ENCODE measurements at places on chromosomes 1 and 21.
A peak's percentile ranks its signal among the peaks of the same experiment; 100 is the strongest.

GRCh38 chr1:186272486-186272885 lies 102.6 kb downstream of the TPR start:
- DNase-seq = no peak

DNA sequence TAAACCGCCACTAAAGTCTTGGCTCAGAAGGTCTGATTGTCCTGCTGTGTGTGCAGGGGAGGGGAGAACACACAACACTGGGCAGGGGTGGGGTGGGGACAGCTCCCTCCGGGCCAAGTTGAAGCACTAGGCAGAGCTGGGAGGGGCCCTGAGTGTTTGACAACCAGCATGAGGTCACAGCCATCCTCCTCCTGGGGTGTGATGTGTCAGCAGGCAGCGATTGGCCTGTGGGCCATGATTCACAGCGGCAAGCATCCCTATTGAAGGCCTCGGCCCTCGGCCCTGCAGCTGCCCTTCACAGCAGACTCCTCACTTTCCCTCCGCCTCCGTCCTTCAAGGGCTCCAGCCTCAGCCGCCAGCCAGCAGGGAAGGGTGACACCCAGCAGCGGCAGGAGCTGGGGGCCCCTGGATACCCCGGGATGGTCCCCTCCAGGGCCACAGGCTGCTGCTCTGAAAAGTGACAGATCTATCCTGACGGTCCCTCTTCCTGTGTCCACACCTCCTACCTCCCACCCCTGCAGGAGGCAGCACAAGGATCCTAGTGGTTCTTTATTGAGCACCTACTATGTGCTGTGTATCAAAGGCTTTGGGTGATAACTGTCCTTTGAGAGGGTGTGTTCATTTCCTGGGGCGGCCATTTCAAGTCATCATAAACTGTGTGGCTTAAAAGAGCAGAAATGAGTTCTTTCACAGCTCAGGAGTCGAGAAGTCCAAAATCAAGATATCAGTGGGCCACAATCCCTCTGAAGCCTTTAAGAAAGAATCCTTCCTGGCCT lies 66.0 kb upstream of the SLC25A33 start:
- no peak for DNase-seq

DNA sequence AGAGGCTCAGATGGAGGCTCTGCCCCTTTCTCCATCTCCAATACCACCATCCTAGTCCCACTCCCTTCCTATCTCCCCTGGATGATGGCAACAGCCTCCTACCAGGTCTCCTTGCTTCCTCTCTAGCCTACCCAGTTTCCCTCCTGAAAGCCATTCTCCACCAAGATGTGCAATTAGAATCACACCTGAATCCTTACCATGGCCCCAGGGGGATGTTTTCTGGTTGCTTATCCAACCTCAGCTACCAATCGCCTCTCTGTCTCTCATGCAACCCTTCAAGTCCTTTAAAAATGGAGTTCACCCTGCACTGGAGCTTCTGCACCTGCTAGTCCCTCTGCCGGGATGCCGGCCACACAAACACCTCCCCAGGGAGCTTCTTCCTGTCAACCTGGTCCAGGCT lies 2.9 kb downstream of the RCAN1 start:
- no peak for DNase-seq

- no peak for DNase-seq
These were observed 23.5 kb downstream of the ASB17 start for GRCh38 chr1:75908717-75909152.

DNA sequence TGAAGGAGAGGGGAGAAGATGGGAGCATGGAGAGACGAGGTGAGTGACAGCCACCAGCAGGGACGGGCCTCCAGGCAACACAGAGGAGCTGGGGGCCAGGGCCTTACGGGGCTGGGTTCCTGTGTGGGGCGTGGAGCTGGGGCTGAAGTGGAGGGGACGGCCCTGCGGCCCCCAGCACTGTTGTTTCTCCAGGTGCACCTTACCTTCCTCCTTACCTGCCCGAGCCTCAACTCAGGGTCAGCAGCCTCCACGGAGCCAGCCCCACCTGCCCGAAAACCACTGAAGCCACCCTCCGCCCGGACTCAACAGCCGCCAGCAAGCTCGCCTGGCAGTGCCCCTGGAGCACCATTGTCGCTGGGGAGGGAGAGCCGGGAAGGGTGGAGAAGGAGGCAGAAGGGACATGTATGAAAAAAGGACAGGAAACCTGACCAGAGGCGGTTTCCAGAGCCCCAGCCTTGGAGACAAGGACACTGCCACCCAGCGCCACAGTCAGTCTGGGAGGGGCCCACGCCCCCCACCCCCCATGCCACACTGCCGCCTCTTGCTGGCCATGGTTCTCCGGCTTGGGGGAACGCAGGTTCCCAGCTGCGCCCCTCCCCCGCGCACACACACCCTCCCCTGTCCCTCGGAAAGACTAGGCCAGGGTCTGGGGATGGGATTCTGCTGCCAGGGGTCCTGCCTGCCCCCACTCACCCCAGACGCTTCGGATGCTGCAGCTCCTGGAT lies 10.6 kb downstream of the PLA2G2F start:
- DNase-seq = no peak

DNA sequence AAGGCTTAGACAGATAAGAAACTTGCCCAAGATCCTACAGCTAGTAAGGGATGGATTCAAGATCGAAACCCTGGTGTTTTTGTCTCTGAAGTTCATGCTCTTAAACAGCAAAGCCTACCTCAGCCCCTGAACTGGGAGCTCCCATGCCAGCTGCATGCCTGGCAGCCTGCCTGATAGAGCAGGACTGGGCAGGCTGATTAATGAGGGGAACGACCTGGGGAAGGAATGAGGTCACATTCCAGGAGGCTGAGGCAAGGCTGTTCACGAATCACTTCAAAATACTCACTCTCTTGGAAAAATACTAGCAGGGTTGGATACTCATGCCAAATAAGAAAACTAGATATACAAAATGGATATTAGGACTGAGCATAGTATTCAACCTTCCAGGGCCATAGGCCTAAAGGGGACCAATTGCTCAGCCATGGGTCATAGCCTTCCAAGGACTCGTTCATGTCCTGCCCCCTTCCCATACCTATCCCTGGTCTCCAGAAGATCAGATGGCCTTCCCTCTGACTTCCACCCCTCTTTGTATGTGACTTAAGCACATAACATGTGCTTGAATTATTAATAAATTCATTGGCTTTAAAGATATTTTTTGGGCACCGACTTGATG lies 15.6 kb upstream of the TACSTD2 start:
- DNase-seq = no peak

DNA sequence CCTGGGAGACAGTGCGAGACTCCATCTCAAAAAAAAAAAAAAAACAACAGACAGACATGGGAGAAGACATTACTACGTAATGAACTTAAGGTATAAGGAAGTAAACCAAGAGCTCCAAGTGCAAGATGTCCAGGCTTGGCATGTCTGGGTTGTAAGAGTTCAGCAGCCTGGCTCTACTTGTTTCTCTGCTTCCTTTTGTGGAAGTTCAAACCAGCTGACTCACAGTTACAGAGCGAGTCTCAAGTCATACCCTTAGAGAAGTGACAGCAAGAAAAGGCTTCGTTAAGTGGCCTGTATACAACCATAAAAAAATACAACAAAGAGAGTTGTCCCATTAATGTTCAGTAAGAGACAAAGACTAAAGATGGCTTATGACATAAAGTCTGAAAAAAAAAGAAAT lies 1.3 kb downstream of the RIT1 start:
- no peak for DNase-seq

DNA sequence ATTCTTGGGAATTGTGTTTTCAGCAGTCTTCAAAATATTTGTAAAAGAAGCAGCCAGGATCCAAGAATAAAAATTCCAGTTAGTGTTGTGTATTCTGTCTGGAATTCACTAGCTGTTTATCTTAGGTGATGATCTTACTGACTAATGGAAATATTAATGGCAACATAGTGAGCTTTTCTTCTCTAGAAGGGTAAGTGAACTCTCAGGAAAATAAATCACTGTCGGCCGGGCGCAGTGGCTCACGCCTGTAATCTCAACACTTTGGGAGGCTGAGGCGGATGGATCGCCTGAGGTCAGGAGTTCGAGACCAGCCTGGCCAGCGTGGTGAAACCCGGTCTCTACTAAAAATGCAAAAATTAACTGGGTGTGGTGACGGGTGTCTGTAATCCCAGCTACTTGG lies 87.4 kb upstream of the KIF1B start:
- DNase-seq = no peak

- no peak for DNase-seq
These were observed 45.5 kb downstream of the GNG12 start for GRCh38 chr1:67787746-67788145.

DNA sequence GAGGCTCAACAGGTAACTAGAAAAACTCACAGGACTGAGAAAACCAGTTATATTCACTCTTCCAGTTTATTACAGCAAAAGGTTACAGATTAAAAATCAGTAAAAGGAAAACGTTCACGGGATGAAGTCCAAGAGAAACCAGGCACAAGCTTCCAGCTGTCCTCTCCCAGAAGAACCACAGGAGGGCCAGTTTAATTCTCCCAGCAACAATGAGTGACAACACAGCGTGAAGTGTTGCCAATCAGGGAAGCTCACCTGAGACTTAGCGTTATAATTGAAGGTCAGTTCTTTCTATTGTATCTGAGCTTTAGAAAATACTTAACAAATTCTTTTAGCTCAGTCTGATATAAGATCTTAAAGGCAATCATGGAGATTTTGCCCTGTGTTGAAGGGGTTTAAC lies 65.2 kb upstream of the TNR start:
- no peak for DNase-seq

DNA sequence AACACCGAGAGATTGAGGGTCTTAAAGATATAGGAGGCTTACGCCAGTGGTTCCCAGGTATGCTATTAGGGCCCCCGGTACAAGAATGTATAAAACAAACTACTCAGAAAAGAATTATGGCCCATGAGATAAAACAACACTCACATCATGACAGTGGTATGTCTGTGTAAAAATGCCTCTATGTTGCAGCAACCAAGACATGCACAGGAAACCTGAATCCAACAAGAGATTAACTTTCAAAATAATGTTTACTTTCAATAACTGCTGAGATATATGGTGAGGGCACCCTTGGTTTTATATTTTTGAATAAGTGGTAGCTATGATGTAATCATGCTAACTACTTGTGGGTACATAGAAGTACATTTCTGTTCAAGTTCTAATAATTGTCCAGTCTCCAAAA lies 74.9 kb downstream of the PUM1 start:
- DNase-seq = no peak

- no peak for DNase-seq
These were observed 190.4 kb upstream of the USP25 start for GRCh38 chr21:15539376-15539775.

DNA sequence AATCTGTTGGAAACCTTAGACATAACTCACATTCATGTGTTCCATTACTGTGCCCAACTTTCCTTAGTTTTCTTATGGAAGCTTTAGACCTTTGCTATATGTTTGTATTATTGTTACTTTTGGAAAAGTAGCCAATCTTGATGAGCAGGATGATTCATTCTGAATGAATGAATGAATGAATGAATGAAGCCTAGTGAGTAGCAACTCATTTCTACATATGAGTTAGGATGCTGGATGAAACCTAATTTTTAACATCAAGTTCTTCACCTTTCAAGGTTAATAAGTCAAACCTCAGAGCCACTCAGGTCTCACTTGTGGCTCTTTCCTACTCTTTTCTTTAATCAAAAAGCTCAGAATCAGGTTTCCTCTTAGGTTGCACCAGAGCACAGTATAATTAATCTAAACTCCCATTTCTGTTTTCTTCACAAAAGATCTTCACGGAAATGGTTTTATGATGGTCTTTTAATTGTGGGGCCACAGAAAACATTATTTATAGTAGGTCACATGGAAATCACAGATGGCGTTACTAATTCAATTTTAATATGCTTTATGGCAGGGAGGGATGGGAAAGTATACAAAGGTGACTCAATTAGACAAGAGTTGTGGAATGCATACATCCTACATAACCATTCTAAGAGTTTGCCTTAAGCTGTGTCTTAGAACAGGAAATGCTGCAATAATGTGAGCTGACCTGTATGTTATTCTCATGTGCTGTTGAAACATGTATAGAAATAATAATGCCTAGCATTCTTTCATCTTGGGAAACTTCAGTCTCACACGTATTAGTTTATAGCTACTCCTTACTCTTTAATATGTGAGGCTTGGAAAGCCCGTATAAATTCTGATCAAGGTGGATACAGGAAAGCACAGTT lies 4.5 kb upstream of the DDX59 start:
- no peak for DNase-seq

GRCh38 chr1:150256554-150257341 lies 826 bp upstream of the CA14 start:
- DNase-seq = no peak

- no peak for DNase-seq
These were observed 200.0 kb downstream of the GABPA start for GRCh38 chr21:25934771-25935224.

- peak; percentile 22 for DNase-seq
These were observed at the start of gene C2CD2 for GRCh38 chr21:41953831-41954653. TSS of gene C2CD2 (minus strand) at chr21:41954018. CDS start at chr21:41953648, 370 bp downstream.

DNA sequence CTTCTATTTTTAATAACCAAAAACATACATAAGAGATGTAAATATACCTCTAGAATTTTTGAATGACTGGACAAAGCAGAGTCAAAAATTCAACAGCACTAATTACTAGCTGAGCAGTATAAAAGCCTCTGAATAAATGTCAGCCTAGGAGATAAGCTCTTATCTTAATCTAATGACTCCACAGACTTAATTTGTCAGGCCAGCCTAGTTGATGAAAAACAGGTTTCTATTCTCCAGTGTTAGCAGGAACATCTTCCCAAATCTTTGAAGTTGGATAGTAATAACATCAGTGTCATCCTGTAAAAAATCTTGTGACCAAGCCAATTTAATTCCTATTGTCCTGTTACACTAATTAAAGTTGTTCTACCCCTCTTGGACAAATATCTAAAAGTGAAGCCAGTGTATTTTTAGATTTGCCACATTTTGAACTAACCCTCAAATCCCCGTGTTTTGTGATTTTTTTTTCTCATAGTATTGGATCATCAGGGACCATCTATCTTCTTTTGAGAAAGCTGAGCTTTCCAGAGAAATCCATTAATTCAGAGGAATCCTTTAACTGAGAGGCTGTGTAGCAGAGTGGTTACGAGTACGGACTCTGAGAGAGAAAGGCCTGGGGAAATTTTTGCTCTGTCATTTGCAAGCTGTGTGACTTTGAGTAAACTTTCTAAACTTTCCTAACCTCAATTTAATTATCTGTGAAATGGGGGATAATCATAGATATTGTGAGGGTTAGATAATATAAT lies 41.2 kb downstream of the LMO4 start:
- no peak for DNase-seq

- DNase-seq = no peak
These were observed 4.7 kb downstream of the AMY2B start for GRCh38 chr1:103576065-103576464.

GRCh38 chr1:208834381-208835096 lies 590.4 kb upstream of the PLXNA2 start:
- no peak for DNase-seq

DNA sequence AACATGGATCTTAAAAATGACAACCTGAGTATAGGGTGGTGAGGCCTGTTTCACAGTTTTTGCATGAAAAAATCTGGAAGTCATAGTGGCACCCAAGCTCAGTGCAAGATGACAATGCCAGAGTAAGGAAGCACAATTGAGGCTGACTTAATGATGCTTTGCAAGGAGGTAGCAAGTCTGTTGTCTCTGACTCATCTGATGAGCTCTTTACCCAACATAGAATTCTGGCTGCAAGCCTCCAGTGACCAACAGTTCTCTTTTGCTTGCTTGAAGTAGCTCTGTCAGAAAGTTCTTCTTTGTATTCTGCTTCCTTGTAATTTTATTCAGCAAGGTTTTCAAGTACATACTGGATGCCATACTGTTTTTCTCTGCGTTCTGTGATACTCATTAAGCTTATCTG lies 117.1 kb downstream of the FOXD2 start:
- DNase-seq = no peak

GRCh38 chr1:17117451-17118265 lies 1.6 kb downstream of the PADI2 start:
- no peak for DNase-seq

- DNase-seq = no peak
These were observed 60.7 kb downstream of the ACBD3 start for GRCh38 chr1:226125831-226126230.

Measured in stimulated activated CD4-positive, alpha-beta T cell treated with anti-CD3 and anti-CD28 coated beads, Interleukin-15, amount 100 ng/mL, for 1 hour (primary cell).